ENCODE measurements at places on chromosomes 11 and 22.

DNA sequence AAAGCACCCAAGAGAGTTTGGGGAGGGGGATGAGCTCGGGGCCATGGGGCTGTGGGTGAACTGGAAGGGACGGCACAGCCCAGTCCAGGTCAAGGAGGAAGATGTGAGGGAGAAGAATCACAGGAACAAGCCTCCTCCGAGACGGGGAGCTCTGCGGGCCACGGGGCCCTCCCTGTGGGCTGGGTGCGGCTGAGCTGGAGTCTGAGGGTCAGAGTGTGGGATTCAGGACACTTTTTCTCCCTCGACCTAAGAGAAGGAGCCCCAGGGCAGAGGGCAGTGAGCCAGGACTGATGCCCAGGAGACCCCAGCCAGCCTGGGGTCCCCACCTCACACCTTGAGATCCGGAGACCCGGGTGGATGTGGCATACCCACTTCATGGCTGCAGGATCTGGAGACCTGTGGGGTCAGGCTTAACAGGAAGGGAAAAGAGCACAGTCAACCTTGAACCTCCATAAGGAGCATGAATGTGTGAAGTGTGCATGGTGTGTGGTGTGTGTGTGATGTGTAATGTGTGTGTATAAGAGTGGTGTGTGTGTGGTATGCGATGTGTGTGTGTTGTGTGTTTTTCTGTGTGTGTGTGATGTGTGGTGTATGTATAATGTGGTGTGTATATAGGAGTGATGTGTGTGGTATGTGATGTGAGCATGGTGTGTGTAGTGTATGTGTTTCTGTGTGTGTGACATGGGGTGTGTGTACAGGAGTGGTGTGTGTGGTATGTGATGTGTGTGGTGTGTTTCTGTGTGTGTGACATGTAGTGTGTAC, 504.6 kb downstream of the BRD1 start:
- DNase-seq, result no peak

DNA sequence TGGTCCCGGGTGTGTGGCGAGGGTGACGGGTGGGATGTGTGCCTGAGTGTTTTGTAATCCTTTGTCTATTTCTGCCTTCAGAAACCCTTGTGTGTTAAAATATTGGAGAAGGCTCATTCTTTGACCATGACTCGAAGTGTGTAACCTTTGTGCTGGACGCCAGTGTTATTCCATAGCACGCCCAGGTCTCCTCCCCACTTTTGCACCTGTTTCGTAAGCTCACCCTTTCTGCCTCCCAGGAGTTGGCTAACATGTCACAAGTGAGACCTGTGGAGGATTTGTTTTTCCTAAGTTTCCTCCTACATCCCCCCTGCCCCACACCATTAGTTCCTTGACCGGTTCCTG, 382 bp downstream of the C11orf54 start:
- peak; percentile 24 for DNase-seq

DNA sequence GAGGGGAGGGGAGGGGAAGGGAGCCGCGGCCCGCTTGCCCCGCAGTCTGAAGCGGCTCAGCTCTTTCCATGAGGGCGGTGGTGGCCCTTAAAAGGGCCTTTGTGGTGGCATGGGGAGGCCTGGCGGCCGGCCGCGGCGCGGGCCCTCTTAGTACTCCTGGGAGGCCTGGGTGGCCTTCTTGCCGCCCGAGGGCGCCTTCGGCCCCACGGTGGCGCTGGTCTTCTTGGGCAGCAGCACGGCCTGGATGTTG, 6.9 kb downstream of the DPAGT1 start:
- DNase-seq, result no peak

DNA sequence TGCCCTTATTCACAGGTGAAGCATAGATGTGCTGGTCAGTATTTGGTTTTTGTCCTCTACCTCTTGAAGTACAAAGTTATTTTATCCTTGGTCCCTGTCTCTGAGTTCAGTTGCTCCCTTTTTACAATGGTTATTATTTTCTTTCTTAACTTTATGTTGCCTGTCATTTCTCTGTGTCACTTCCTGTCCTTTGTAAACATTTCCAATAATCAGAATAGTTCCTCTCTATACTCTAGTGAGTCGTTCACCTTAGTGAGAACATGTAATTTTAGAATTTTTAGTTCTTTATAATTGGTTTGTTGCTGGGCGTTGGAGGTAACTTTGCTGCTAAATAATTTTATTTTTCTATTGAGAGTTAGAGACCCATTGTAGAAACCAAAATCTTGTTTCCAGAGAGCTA, 16.0 kb downstream of the CSTPP1 start:
- no peak for DNase-seq

GRCh38 chr11:65499713-65500386, 1.0 kb downstream of the MALAT1 start:
- DNase-seq, result no peak

GRCh38 chr22:20591660-20592310, 84.4 kb downstream of the MED15 start:
- DNase-seq, result no peak

DNA sequence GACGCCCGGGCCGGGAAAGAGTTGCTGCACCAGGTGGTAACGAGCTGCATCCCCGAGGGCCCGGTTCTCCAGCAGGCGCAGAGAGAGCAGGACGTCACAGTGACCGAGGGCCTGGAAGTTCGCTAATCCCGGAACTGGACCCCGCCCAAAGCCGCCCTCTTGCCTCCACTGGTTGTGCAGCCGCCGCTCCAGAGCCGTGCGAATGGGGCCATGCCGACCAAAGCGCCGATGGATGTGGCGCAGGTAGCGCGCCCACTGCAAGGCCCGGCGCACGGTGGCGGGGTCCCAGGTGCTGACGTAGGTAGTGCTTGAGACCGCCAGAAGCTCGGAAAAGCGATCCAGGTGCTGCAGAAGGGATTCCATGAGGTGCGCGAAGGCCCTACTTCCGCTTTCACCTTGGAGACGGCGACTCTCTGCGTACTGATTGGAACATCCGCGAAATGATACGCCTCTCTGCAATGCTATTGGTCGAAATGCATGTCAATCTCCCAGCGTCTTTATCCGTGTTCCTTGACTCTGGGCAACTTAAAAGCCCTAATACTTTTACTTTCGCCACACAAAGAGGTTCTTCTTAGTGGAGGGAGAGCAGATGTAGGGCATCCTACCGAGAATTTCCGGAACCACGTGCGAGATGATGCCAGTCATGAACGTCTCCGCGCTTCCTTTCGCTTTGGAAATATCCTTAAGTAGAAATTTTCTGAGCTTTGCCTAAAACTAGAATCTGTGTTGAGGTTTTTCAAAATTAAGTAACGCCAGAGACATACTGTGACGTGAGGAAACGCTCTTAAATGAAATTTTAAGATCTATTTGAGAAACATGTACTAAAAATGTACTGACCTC, at the start of gene FANCF:
FANCF (minus strand) TSS at position 376 of the 840 bp plus-strand sequence; CDS start at position 363, 13 bp downstream.
- DNase-seq, result peak; percentile 90
